Right lobe of liver (tissue), 6 donors: ENCODE measurements at places on chromosomes 11 and 22. TPM values are rescaled to one million over a fixed set of nuclear protein-coding genes. Genes with fewer than 3 reads are reported as not detected.

Gene MYBPC3
- total RNA-seq = 0.24 TPM

DNA sequence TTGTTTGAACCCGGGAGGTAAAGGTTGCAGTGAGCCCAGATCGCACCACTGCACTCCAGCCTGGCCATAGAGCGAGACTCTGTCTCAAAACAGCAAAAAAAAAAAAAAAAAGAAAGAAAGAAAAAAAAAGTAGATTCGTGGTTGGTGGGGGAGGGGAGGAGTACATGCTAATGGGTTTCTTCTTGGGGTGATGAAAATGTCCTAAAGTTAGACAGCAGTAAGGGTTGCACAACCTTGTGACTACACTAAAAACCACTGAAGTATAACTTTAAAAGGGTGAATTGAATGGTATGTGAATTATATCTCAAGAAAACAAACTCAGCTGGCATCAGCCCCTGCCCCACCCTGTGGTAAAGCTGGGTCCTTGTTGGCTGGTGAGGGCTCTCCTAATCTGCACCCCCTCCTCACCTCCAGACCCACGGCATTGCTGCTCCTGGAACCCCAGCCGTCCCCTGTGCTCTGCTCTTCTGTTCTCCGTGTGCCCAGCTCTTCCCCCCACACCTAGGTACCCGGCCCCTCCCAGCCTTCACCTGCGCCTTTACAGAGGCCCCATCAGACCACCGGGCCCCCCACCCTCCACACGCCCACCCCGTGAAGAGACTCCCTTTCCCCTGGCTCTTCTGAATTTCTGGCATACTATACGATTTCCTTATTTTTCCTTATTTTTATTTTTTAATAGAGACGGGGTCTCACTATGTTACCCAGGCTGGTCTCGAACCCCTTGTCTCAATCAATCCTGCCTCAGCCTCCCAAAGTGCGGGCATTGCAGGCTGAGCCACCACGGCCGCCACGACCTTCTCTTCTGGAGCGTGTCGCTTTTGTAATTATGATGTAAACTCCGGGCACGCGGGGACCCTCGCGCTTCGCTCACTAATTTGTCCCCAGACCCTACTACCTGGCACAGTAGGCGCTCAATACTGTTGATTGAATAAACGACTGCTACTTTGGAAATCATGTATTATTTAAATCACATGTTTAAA, 924 bp upstream of the FADD start:
- H3K4me3 ChIP-seq = peak overlapping the region; percentile 98
- no peak for DNase-seq
- H3K36me3 ChIP-seq = peaks cover 3% of the 10 kb centered on the region
- H3K27me3 ChIP-seq = no peaks in the 10 kb centered on the region

DNA sequence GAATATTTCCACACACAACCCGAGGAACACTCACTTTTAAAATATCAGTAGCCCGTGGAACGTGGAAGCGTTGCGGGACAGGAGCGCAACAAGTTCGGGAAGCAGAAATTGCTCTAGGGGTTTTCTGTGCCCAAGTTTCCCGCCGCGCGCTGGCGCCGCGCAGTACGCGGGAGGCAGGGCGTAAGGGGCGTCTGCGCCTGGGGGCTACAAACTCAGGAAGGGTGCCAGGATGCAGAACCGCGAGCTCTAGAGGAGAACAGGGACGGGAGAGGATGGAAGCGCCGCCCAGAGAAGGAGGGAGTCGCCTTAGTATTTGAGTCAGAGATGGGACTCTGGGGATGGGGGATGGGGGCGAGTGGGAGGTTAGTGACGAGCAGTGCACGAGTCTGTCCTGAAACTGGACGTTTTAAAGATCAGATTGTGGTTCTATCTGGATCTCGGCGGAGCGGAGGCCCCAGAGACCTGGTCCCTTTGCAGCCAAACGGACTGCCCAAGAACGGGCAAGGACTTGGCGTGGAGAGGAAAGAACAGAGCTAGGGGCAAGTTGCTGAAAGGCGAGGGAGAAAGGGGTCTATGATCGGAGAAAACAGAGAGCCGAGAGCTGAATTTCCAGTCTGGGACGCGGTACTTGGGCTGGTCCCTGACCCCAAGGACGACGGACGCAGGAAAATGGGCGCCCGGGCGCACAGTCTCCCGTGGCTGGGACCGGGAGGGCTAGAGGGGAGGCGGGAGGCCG, 4.7 kb downstream of the BSX start:
- H3K4me3 ChIP-seq = no peak overlapping the region
- DNase-seq = no peak
- H3K27me3 ChIP-seq = no peaks in the 10 kb centered on the region
- no peaks in the 10 kb centered on the region for H3K36me3 ChIP-seq
- H3K4me1 ChIP-seq = peaks cover 4% of the 10 kb centered on the region

DNA sequence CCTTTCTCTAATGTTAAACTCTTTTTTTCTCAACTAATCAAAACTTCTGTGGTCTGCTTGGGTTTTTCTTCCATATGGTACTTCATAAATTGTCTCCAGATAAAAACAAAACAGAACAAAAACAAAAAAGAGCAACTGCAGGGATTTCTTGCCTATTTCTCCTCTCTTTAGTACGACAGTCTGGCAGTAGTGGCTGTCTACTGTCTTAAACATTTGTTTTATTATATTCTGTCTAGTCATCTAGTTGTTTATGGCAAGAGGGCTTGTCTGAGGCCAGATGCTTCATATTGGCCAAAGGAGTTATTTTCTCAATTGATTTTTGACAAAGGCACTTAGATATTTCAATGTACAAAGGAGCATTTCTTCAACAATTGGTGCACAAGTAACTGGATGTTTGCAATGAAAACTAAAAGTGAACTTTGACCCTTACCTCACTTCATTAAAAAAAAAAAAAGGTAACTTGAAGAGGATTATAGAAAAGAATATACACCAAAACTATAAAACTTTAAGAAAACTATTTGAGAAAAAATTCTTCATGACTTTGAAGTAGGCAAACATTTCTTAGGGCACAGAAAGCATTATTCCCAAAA, 404.2 kb downstream of the LUZP2 start:
- no peak overlapping the region for H3K4me3 ChIP-seq
- no peaks in the 10 kb centered on the region for H3K36me3 ChIP-seq

- H3K4me3 ChIP-seq = peak overlapping the region; percentile 90
- H3K4me1 ChIP-seq = no peaks in the 10 kb centered on the region
- no peak for DNase-seq
- H3K27me3 ChIP-seq = no peaks in the 10 kb centered on the region
- peaks cover 32% of the 10 kb centered on the region for H3K36me3 ChIP-seq
Observed at GRCh38 chr22:19143967-19144400, 467 bp downstream of the ESS2 start.

DNA sequence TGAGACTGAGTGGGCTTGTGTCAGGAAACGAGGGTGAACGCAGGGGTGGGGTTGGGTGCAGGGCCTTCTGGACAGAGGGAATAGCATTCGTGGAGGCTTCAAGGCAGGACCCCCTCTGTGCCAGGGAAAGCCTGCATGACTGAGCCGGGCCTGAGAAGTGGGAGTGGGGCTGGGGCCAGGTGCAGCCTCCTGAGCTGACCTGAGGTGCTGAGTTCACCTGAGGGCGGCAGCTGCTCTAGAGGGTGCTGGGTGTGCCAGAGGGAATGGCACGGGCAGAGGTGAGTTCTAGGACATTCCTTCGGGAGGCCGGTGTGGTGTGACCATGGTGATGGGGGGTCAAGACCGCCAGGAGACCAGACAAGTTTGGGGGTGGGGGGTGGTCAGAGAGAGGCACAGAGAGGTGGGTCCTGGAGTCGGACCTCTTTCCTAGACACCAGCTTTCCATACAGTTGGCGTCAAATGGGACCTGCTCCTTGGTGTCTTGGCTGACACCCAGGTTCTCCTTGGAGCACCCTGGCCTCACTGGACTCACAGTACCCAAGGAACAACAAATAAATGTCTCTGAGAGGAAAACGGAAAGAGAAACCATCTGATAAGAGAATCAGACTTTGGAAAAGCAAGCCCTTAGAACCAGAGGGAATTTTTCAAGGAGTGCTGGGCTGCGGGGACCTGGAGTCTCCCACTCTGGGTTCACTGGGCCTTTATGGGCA, 7.7 kb downstream of the MPPED1 start:
- H3K36me3 ChIP-seq = no peaks in the 10 kb centered on the region
- no peaks in the 10 kb centered on the region for H3K27me3 ChIP-seq
- H3K4me3 ChIP-seq = no peak overlapping the region

GRCh38 chr11:1618231-1618630, 3.7 kb downstream of the KRTAP5-4 start:
- H3K27ac ChIP-seq = no peak overlapping the region
- DNase-seq = no peak
- H3K4me1 ChIP-seq = no peaks in the 10 kb centered on the region
- no peaks in the 10 kb centered on the region for H3K36me3 ChIP-seq
- H3K4me3 ChIP-seq = no peak overlapping the region

DNA sequence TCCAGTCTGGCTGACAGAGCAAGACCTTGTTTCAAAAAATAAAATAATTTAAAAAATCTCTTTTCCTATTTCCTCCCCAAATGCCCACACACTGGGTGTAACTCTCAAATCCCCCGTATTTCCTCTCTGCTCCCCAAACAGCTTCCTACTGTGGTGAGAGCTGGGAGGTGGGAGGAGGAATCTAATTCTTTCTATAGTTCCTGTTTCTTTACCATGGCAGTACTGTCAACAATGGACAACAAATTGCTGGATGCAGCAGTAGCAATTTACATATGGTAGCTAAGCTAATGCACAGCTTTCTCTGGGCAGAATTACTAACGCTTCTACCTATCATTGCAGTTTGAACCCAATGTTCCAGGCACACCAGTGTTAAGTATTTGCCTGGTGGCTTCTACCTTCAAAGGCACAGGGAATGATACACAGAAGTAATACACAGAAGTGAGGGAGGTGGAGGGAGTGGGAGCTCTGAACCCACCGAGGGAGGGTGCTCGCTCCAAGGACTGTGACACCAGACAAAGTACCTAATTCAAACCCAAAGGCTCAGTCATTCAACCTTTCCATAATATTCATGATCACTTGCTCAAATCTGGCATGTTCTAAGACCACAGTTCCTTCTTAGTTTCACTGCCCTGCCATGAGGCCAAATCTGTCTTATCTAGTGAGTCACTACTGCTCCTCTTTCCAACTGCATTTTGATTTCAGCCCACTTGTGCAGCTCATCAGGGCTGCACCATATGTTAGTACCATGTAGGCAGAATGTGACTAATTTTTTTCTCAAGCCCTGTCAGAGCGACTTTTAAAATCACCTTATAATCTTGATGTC, 37.9 kb downstream of the CELF1 start:
- H3K27ac ChIP-seq = no peak overlapping the region
- no peaks in the 10 kb centered on the region for H3K27me3 ChIP-seq
- no peak for DNase-seq
- H3K36me3 ChIP-seq = no peaks in the 10 kb centered on the region
- no peak overlapping the region for H3K4me3 ChIP-seq
